ENCODE measurements at places on chromosomes 16 and 17. TPM values are rescaled to one million over a fixed set of nuclear protein-coding genes. Genes with fewer than 3 reads are reported as not detected.

DNA sequence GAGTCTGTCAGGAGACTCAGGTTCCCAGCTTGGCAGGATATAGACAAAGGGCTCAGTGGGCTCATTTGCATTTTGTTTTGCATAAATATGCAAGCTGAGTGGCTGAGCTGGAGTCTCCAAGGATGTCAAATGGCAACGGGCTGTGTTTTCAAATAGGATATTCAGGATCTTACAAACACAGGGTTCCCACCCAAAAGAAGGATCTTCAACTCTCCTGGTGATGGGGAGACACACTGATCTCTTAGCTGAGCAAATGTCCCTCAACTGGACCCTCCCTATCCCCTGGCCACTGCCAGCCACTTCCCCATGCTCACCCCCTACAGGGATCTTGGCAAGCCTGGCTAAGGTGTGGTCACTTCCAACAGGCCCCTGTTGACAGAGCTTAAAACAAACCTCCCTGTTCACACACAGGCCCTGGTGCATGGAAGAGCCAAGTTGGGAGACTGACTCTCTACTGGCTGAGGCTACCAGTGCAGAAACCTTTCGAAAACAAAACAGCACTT is 61.6 kb downstream of the SOX9 start:
- no peak for DNase-seq

- DNase-seq, result no peak
Measured at GRCh38 chr16:470418-470817, 45.0 kb downstream of the RAB11FIP3 start.

DNA sequence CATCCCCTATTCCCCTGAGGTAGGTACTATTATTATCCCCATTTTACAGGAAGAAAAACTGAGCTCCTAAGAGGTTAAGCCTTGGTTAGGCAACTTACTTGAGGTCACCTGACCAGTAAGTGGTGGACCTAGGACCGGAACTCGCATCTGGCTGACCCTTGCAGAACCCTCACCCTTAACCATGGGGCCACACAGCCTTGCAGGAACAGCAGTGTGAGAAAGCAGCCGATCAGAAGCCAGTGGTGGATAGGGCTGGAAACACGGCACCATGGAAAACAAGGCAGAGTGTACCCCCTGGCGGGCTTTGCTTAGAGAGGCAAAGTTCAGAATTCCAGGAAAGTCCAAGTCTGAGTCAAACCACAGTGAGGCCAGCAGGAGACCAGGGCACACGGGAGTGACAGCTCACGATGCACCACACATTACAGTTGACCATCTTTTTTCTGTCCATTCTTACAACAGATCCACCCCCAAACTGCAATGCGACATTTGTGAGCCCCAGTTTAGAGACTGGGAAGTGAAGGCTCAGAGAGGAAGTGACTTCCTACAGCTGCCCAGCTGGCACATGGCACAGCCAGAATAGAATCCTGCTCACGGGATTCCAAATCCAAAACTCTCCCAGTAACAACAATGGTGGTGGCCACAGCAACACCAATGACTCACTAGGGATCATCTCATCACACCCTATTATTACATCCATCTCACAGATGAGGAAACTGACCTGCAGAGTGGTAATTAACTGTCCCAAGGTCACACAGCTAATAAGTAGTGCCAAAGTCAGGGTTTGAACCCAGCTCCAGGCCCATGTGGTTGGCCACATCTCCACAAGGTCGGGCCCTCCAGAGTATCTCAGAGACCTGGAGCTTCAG is 20.3 kb downstream of the KIFC3 start:
- DNase-seq, result no peak

- no peak for DNase-seq
Measured at GRCh38 chr17:47299239-47299910, 24.4 kb upstream of the EFCAB13 start.

The CRLF3 gene
- total RNA-seq, result 5.3 TPM

The CD300LG gene
- total RNA-seq, result 11.8 TPM

The MFAP4 gene
- total RNA-seq, result 104 TPM

All from right atrium auricular region (tissue), 2 donors.